ENCODE measurements at places on chromosomes 2 and 18.
A peak's percentile ranks its signal among the peaks of the same experiment; 100 is the strongest.

DNA sequence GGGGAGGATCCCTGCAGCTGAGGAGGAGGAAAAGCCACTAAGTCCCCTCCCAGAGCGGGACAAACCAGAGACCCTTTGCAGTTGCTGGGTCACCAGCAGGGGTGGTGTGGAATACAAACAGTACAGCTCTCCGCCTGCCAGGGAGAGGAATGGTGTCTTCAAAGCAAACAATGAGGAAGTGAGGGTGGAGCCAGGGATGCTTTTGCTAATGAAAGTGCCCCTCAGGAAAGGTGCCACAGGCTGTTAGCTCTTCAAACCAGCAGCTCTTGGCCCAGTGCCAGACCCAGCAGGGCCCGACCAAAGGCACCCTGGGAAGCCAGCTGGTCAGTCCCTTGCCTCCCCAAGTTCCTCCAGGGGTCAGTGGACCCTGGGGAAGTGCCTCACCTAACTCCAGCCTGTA lies 102.8 kb downstream of the HIBCH start:
- no peak for DNase-seq

GRCh38 chr2:69837533-69837932 lies 8.1 kb downstream of the GMCL1 start:
- no peak for DNase-seq

DNA sequence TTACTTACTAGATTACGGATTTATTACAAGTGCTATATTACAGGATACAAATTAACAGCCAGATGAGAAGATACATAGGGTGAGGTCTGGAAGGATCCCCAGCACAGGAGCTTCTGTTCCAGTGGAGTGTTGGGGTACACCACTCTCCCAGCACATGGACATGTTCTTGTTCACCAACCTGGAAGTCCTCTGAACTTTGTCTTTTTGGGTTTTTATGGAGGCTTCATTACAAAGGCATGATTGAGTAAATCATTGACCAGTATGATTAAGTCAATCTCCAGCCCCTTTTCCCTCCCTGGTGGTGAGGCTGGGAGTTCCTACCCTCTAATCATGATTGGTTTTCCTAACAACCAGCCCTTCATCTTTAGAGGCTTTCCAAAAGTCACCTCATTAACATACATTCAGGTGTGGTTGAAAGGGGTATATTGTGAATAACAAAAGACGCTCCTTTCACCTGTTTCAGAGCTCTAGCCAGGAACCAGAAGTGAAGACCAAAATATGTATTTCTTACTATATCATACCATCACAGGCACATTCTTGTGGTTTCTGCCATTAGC lies 38.3 kb downstream of the APLF start:
- DNase-seq = no peak

DNA sequence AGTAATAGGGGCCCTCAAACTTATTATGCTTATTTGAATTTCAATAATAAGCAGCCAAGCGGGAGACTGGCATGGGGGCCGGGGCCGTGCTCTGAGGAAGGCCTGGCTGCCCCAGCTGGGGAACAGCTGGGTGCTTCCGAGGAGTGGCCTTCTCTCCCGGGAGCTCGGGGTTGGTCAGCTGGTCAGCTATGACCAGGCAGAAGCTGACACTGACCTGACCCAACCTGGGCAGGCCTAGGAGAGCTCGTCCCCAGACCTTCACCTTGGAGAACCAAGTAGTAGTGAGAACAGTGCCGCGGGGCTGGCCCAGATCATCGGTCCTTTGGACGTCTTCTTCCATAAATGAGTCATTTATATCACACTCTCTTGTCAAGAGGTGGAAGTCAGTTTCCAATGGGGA lies 36.1 kb downstream of the RRM2 start:
- DNase-seq = no peak

DNA sequence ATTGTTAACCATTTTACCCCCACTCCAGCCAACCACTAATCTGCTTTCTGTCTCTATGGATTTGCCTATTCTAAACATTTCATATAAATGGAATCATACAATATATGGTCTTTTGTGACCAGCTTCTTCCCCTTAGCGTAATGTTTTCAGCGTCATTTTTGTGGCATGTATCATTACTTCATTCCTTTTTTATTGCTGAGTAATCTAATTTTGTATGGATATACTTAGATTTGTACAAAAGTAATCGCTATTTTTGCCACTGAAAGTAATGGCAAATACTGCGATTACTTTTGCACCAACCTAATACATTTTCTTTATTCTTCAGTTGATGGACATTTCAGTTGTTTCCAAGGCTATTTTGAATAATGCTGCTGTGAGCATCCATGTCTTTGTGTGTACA lies 227.6 kb downstream of the WDR7 start:
- no peak for DNase-seq

DNA sequence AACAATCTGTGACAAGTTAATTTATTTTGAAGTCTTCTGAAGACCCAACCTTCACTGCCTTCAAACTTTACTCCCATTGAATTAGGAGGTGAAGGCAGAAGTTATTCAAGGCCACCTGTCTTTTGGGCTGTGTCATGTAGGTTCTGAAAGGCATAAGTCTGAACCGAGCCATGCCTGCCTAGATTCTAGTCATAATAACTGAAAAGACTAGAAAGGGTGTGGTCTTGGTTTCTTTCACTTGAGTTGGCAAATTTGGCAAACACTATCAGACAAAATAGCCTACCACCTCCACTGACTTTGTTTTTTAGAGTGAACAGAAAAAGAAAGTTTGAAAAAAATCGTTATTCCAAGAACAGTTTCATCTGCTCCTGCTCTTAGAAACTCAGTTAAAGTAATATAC lies 38.4 kb downstream of the PPM1B start:
- no peak for DNase-seq

DNA sequence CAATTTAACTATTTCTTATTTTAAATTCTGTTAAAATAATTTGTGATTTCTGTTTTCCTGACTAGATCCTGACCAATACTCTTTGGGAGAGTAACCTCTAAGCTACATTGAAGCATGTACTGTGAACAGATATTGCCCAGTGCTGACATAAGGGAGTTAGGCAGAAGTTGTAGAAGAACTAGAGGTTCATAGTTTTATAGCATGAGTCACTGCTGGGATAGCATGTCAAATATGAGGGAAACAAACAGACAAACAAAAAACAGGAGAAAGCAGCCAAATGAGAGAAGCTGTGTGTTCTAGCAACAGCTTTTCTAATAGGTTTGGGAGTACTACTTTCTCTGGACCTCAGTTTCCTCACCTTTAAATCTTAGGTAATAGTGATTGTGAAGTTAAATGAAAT lies 72.4 kb downstream of the CERS6 start:
- no peak for DNase-seq

DNA sequence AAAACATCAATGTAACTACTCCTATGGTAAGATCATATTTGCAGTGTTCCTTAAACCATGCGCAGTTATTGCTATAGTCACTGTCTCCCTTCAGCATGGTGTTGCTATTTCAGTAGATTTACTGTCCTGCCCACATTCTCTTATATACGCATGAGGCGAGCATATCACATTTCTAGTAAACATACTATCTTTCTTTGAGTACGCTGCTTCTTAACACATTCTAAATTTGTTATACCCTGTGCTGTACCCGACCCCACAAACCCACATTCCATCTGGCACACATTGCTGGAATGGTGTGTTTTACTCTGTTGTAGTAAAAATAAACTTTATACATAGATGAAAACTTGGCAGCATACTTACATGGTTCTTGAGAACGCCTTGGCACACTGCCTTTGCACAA lies 163.3 kb downstream of the QPCT start:
- no peak for DNase-seq

GRCh38 chr2:54512663-54513362 lies 56.7 kb downstream of the SPTBN1 start:
- no peak for DNase-seq

DNA sequence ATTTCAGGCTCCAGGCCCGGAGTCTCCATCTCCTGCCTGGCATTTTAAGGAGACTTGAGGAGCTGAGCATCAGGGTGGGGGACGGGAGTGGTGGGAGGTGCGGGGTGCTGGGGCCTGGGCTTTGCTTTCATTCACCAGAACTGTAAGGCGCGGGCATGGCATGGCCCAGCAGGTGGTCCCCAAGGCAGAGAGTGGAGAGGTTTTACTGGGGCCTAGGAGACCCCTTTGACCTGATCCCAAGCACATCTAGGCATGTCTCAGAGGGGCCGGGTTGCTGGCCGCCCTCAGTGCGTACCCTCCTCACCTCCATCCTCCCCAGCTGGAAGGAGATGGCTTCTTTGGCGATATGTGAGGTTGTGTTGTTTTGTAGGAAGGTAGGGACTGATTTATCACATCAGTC lies 172.5 kb downstream of the KLHL29 start:
- no peak for DNase-seq

GRCh38 chr2:18651842-18652774 lies 62.7 kb upstream of the NT5C1B start:
- DNase-seq = no peak

GRCh38 chr2:219592736-219593135 lies 4.9 kb upstream of the STK11IP start:
- DNase-seq = peak; percentile 36

- DNase-seq = no peak
These were observed 350.7 kb upstream of the SPRED2 start for GRCh38 chr2:65782996-65783650.

GRCh38 chr2:121776885-121777698 lies 21.6 kb downstream of the TSN start:
- DNase-seq = no peak

DNA sequence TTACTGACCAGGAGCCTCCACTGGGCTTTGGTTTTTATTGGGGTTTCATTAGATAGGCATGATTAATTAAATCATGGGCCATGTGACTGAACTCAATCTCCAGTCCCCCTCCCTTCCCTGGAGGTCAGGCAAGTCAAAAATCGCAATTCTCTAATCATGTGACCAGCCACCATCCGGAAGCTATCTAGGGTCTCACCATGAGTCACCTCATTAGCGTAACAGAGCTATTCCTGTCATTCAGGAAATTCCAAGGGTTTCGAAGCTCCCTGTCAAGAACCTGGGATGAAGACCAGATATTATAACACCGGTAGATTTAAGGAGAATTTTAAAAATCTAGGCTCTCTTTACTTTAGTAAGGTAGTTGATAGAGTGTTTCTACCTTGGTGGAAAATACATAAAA lies 180.3 kb upstream of the TCF4 start:
- no peak for DNase-seq

DNA sequence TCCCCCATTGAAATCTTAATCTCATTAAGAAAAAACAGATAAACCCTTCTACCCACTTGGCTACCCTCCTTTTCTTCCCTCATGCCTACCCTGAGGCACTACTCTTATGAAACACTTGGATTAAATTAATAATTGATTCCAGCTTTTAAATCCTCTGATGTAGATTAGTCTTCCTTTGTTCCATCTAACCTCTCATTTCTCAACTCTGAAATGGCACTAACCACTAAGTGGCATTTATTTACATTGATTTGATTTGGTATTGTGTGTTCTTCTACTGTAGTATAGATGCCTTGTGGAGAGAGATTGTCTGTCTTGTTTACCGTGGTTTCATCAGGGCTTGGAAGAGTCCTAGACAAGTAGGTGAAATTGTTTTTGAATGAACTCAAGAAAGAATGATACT lies 26.7 kb downstream of the ITGA4 start:
- no peak for DNase-seq

DNA sequence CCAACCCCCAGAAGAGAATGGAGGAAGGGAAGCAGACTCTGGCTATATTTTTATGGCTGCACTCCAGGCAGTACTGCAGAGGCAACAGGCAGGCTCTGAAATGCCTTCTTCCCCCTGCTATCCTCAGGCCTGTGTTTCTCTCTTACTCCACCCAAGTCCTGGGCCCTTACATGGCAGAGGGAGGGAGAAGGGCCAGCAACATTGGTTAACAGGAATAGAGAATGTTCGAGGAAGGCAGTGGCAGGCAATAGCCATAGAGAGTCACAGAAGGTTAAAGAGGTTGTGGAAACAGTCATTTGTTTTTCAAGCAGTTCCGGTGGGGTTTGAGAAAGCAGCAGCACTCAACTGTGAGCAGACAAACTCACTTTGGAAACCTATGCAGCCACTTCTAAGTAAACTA lies 15.1 kb upstream of the DARS1 start:
- no peak for DNase-seq

DNA sequence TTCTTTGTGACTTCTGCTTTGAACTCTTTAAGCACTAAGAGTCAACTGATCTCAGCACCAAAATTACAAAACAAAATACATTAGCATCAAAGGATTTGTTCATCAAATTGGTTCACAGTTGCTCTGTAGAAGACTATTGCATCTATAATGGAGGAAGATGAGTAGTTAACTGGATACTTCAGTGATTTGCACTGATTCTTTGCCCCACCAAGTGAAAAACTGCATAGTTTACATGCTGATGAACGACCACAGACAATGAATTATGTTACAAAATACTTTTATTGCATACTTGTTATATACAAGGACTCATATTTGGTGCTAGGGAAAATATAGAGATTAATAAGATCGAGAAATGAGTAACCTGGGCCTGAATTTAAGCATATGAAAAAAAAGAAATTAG lies 107.2 kb downstream of the SCG2 start:
- DNase-seq = no peak

- DNase-seq = no peak
These were observed 102.6 kb downstream of the MTCL1 start for GRCh38 chr18:8808001-8808400.

GRCh38 chr18:58268849-58269248 lies 224.8 kb downstream of the NEDD4L start:
- peak; percentile 43 for DNase-seq

DNA sequence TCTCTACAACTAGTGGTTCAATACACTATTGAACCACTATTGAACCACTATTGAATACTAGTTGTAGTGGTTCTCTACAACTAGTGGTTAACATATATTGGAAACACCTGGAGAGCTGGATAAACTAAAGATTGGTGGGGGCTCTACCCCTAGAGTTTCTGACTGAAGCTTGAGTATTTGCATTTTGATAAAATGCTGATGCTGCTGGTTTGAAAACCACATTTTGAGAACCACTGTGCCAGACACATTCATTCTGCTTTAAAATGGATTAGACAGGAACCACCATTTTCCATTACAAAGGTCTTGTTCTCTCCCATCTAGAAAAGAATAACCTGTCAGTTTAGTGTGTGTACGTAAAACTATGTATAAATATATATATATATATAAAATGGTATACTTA lies 133.3 kb downstream of the TMEM247 start:
- DNase-seq = no peak
